ENCODE measurements at places on chromosomes 11 and 22. TPM values are rescaled to one million over a fixed set of nuclear protein-coding genes. Genes with fewer than 3 reads are reported as not detected.

ZP1 gene
- total RNA-seq, result not detected

AKIP1 gene
- total RNA-seq, result 25.7 TPM

CABP4 gene
- not detected for total RNA-seq

HEPACAM gene
- total RNA-seq, result 12.6 TPM

MGAT3 gene
- total RNA-seq, result 24.8 TPM

WNT11 gene
- 4.4 TPM for total RNA-seq

Measured in occipital lobe (tissue), 3 donors.